Fibroblast of skin of scalp (primary cell): ENCODE measurements at places on chromosomes 5 and 9.

GRCh38 chr5:50684721-50685120 is 18.3 kb downstream of the PARP8 start:
- DNase-seq, result no peak

GRCh38 chr5:1921711-1922110 is 39.0 kb upstream of the IRX4 start:
- no peak for DNase-seq

- DNase-seq, result no peak
Observed at GRCh38 chr5:65264420-65264819, 217.3 kb downstream of the ADAMTS6 start.

DNA sequence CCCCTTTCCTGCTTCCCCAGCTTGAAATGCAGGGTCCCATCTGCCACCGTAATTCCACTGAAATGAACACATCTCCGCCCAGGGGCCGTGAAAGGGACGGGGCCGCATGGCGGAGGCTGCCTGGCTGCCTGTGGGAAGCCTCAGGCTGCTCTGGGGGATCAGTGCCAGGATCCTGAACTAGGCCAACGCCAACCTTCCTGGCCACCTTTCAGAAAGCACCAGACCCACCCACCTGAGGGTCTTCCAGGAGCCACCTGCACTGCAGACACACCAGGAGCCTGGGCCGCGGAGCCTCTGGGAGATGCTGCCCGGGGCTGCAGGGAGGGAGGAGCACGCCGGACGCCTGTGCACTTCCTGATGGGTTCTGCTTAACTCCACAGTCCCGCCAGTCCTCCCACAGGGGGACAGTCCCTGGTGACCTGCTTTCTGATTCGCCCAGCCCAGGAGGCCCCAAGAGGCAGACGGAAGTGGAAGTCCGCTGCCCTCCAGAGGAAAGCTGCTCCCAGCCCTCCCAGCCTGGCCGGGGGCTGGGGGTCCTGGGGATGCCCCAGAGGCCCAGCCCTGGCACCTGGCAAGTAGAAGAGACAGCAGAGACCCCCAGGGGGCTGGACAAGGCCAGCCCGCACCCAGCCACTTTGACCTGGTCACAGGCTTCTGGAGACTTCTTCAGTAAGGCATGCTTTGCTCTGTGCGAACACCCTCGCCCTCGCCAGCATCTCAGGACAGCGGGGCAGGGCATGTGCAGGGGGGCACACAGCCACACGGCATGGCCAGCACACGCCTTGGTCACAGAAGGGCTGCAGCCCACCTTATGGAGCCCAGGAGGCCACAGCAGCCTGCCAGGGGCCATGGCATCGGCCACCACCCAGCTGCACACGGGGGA is at the start of gene CARD9:
TSS of gene CARD9 (minus strand) at position 370 of the 883 bp plus-strand sequence. CDS start 1,591 bp downstream, outside the sequence.
- no peak for DNase-seq
